ENCODE measurements at places on chromosomes 4 and X. TPM values are rescaled to one million over a fixed set of nuclear protein-coding genes. Genes with fewer than 3 reads are reported as not detected.

Gene BST1
- 154 TPM for total RNA-seq

Gene IQCM
- total RNA-seq, result not detected

Gene CYSLTR1
- 0.81 TPM for total RNA-seq

Gene PDGFC
- total RNA-seq, result 0.97 TPM

Gene F9
- not detected for total RNA-seq

Gene MSL3
- 31.4 TPM for total RNA-seq

All from bladder microvascular endothelial cell (primary cell).